ENCODE measurements at places on chromosomes 5 and 9. TPM values are rescaled to one million over a fixed set of nuclear protein-coding genes. Genes with fewer than 3 reads are reported as not detected.

Gene PCDHGA6
- 0.65 TPM for total RNA-seq

Gene GMCL2
- total RNA-seq, result not detected

Gene CLIC3
- 4.9 TPM for total RNA-seq

Gene SPATA31C1
- not detected for total RNA-seq

Gene PITX1
- 0.18 TPM for total RNA-seq

Gene SLC25A2
- total RNA-seq, result 0.48 TPM

Gene FOXI1
- not detected for total RNA-seq

Gene CKMT2
- not detected for total RNA-seq

Gene PCAT7
- total RNA-seq, result 10.2 TPM

Gene TIMD4
- total RNA-seq, result not detected

Gene SPATA31A3
- total RNA-seq, result not detected

Gene CARD6
- total RNA-seq, result 0.53 TPM

Gene CCL27
- not detected for total RNA-seq

Gene IFNA13
- not detected for total RNA-seq

Gene WDR31
- total RNA-seq, result 1.7 TPM

Gene RAB3C
- total RNA-seq, result not detected

Gene SOHLH1
- total RNA-seq, result not detected

Gene ARPC5L
- 36.0 TPM for total RNA-seq

Gene BDP1
- total RNA-seq, result 19.1 TPM

Gene RALGPS1
- 9.0 TPM for total RNA-seq

Gene IFNA16
- total RNA-seq, result not detected

Gene PCDHB8
- total RNA-seq, result 3.1 TPM

Gene MOCS2
- total RNA-seq, result 34.1 TPM

Gene OR1J2
- total RNA-seq, result not detected

Gene PCDHB7
- total RNA-seq, result 1.2 TPM

Gene GABRA1
- not detected for total RNA-seq

Gene PRUNE2
- total RNA-seq, result 11.4 TPM

Gene PTGDS
- 80.4 TPM for total RNA-seq

Gene PHF24
- total RNA-seq, result 0.30 TPM

Gene C5orf58
- total RNA-seq, result not detected
